DND-41 (cell line): ENCODE measurements at places on chromosomes 2 and 18.

DNA sequence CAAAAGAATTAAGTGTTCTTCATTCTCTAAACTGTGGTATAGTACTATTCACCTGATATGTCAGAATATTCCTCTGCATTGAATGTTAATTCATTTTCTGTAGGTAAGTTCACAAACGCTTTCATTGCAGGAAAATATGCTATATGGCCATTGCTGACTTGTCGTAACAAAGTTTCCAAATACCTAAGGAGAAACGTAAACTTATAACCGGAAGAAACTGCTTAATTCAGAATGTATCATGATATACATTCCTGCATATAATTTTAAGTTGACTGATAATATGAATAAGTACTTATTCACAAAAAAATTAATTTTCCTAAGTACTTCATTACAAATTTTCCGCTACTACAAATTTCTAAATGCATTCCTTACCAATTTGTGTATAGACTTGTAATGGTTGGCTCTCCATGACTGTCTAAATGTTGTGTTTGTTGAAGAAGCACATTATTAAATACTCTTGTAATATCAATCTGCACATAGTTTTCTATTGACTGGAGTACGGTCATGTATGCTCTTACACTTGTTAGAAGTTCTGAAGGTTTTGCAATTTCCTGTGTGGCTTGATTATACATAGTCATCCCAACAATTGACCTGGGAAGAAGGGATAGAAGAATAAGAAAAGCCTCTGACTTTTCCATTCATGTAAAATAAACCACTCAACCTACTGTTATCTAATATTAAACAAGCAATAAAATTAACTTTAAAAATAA, 85.4 kb downstream of the NCKAP1 start:
- DNase-seq = no peak

DNA sequence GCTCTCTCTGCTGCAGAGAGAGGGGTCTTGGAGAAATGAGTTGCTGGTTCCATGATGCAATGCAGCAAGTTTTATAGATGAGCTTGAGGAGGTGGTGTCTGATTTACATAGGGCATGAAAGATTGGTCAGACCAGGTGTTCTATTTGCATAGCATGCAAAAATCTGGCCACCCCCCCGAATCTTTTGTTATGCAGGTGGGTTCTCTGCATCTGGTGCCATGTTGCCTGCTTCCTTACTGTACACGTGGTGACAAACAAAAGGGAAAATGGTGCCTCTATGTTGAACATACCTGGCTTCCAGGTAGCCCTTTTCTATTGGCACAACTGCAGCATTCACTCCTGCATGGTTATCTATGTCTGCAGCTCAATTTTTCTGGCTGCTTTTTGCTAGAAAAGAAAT, 169.4 kb downstream of the GALNT1 start:
- no peak for DNase-seq

GRCh38 chr2:109080109-109080508, 48.9 kb upstream of the SH3RF3 start:
- DNase-seq = no peak

- no peak for DNase-seq
These were observed 316 bp downstream of the FKBP7 start for GRCh38 chr2:178478130-178478438.

- DNase-seq = no peak
These were observed 18.7 kb upstream of the RAPH1 start for GRCh38 chr2:203553784-203554183.
